ENCODE measurements at places on chromosomes 13 and 19.

GRCh38 chr13:99575376-99576120 is 74.3 kb downstream of the TM9SF2 start:
- no peak for DNase-seq

- no peak for DNase-seq
Measured at GRCh38 chr19:39845172-39845571, 1.0 kb downstream of the FBL start.

GRCh38 chr19:7779631-7780486 is 16.8 kb downstream of the CLEC4M start:
- no peak for DNase-seq

- no peak for DNase-seq
Measured at GRCh38 chr19:48968813-48969218, 3.7 kb downstream of the FTL start.

DNA sequence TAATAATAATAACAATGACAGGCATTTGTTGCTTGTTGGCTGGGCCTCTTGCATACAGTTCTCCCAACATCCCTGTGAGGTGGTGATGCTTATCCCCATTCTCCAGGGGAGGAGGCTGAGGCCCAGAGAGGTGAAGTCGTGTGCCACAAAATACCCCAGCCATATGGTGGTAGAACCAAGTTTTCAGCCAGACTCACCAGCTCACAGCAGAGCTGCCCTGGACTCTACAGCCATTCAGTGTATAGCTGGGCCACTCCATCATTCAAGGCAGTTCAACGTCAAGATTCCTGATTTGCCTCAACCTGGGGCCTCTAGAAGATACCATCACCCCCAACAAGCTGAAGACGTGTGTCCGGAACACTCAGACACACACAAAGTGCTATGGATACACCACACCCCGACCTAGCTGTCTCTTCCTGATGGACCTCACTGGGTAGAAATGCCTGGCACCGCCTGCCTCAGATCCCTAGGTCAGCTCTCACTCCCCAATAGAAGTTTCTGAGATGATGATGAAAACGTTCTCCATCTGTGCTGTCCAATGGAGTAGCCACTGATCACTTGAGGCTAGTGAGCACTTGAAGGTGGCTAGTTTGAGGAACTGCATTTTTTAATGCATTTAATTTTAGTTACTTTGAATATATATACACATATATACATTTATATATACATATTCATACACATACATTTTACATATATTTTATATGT is 4.3 kb upstream of the CEACAM19 start:
- no peak for DNase-seq

DNA sequence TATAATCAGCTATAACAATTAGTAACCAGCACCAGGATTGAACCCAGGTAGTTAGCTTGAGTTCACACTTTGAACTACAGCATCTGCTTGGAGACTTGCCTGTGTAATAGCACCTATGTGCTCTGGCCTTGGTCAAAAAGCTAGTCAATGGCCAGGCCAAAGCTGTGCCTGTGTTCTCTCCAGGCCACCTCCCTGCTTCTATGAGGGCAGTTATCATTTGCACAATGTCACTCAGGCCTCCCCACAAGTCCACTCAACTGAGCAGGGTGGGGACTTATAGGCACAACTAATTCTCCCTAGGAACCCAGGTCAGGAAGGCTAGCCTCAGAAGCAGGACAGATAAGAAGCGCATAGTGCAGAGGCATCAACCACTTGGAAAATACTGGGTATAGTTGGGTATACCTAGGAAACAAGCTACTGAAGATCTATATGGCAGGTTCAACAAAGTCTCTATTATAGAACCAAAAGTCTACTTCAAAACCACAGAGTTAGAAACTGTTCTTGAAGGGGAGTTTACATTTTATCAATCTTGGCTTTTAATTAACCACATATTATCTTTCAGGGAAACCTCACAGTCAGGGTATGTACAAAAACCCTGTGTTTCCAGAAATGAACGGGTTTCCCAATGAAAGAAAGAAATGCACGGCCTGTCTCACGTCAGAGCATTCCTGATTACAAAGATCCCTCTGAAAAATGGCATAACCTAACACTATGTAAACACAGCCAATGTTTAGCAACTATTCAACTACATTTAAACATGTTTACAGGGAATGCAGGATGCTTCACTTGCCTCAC is 140.9 kb downstream of the ABCC4 start:
- DNase-seq: no peak

- DNase-seq: no peak
Measured at GRCh38 chr13:21066946-21067345, 5.6 kb upstream of the LATS2 start.

- DNase-seq: no peak
Measured at GRCh38 chr13:91816263-91816807, 417.9 kb downstream of the GPC5 start.

- DNase-seq: no peak
Measured at GRCh38 chr19:2556221-2557092, 80.5 kb downstream of the GADD45B start.

- DNase-seq: no peak
Measured at GRCh38 chr13:100668408-100668807, 6.2 kb downstream of the TMTC4 start.

- no peak for DNase-seq
Measured at GRCh38 chr13:104318121-104318520, 1251.9 kb upstream of the SLC10A2 start.

DNA sequence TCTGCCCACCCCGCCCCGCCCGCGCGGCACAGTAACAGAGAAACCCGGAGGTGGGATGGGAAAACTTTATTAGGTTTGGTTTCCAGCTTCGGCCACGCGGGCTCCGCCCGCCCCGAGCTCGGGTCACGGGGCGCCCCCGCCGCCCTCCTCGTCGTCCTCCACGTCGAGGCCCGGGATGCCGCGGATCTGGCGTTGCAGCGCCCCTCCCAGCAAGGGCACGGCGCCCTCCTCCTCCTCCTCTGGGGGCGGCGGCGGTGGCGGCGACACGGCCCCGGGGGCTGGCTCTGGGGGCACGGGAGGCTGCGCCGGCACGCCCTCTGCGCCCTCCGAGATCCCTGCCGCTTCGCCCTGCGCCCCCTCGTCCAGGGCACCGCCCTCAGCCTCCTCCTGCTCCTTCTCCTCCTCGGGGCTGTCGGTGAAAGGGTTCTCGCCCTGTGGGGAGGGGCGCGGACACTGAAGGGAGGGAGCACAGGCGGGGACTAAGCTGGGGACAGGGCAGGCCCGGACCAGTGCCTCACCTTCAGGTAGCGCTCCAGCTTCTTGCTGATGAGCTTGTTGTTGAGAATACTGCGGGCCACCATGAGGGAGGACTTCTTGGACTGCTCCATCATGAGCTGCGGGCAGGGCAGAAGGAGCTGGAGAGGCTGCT is 536 bp upstream of the AKAP8 start:
- DNase-seq: no peak

DNA sequence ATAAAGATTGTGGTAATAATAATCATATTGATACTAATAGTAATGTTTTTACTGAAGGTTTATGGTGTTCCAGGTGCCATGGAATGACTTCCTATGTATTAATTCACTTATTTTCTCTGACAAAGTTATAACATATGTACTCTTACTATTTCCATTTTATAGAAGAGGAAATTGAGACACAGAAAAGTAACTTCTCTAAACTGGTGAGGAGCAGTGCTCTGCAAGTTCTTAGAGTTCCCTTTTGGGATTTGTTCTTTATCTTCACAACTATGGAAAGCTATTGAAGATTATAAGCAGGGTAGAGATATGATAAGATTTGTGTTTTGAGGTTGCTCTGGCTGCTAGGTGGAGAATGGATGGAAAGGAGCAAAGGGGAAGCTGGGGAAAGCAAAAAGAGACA is 83.9 kb upstream of the OLFM4 start:
- DNase-seq: no peak

GRCh38 chr19:37695144-37695899 is 24.2 kb downstream of the ZNF607 start:
- no peak for DNase-seq

DNA sequence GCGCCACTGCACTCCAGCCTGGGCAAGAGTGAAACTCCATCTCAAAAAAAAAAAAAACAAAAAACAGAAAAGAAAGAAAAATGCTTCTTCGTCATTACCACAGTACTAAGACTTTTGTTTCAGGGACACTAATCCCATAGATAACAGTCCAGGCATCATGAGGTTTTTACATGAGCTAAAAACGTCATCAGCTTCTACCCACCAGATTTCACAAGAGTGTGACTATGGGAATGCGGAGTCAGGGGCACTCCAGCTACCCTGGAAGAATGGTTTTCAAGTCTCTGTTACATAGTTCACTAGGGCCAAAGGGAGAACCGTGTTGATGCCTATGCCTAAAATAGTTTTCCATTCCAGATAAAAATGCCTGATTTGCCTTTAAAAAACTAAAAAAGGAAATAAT is 33.2 kb downstream of the RAB20 start:
- no peak for DNase-seq

DNA sequence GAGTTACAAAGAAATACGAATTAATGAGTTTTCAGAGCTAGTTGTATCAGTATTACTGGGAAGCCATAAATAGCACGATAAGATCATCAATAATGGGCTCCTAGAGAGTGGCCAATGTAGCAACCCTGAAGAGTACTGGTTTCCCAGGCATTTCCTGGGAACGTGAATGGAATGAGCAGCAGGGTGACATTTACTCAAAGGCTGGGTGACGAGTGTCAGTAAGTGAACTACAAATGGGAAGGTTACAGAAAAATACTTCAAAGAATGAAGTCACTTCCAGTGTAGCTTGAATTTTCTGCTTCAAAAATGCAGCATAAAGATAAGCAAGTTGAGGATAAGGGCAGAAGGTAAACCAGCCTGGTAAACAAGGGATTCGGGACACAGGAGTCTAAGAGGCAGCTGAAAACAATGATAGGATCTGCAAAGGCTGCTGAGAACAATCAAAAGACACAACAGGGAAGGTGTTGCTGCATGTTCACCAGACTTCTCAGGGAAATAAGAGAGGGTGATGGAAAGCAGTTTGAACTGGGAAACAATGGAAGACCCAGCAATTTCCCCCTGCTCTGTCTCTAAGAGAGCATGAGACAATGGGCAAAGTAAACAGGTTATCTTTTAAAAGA is 48.6 kb upstream of the POSTN start:
- DNase-seq: no peak

- peak; percentile 46 for DNase-seq
Measured at GRCh38 chr13:32409561-32410421, 18.1 kb downstream of the N4BP2L1 start.

All from heart right ventricle (tissue), 16 donors.